ENCODE measurements at places on chromosomes 12 and 14. TPM values are rescaled to one million over a fixed set of nuclear protein-coding genes. Genes with fewer than 3 reads are reported as not detected.

SLCO1B1 gene
- not detected for total RNA-seq

TBC1D30 gene
- total RNA-seq = 7.9 TPM

GRCh38 chr12:117490130-117490529 lies 128.7 kb upstream of the NOS1 start:
- DNase-seq = no peak

DNA sequence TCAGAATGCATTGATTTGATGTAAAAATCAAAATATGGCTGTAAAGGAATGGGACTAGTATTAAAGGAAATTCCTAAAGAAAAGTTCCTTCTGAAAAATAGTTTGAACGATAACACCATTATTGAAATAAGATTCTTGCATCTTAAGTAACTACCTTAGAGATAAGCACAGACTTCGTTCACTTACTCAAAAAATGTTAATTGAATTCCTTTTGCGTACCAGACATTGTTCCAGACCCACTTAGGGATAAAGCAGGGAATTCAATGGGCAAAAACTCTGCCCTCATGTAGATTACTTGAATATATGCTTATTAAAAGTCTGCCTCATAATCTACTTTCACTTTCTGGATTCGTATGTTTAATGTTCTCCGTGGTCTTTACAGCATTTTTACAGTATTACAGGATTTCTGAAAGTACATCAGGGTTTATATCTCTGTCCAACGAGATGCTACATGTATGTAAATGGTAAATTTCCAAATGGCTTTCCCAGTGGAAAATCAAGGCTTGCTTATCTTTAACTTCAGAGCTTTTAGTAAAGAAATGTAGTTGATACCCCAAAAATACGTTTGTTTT lies 213.7 kb downstream of the GXYLT1 start:
- DNase-seq = no peak

GRCh38 chr12:78457938-78458337 lies 406.6 kb upstream of the SYT1 start:
- DNase-seq = no peak

- peak; percentile 57 for DNase-seq
Observed at GRCh38 chr14:96053600-96054381, 14.6 kb downstream of the C14orf132 start.

DNA sequence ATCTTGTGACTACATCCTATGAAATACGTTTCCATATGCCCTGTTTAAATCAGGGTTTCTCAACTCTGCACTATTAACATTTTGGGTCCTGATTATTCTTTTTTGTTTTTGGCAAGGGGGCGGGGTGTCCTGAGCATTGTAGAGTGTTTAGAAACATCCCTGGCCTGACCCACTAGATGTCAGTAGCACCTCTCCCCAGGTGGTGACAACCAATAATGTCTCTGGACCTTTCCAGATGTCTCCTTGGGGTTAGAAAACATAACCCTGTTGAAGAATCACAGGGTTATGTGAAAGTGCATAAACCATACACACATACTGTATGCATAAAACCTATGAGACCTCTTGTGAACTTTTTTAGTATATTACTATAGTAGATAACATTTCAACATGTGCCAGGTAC lies 1.4 kb downstream of the ACAD10 start:
- peak; percentile 26 for DNase-seq

Data from MCF 10A (cell line).